Left forelimb (tissue), 1 donor: ENCODE measurements at places on chromosomes 12 and 14.

DNA sequence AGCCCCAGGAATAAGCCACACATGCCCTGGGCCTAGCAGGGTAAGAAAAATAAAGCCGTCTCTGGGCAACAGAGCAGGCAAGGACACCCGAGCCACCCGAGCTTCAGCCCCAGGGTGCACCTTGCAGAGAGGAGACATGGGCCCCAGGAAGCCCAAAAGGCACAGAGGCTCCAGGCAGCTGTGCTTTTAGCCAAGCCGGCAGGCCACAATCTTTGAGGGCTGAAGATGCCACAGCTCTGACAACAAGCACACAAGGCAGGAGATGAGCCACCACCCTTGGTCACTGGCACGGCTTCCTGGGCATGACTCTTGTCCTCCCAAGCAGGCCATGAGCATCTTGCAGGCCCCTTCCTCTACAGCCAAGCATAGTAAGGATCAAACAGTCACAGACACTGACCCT, 86.3 kb downstream of the ITPK1 start:
- DNase-seq, result no peak

DNA sequence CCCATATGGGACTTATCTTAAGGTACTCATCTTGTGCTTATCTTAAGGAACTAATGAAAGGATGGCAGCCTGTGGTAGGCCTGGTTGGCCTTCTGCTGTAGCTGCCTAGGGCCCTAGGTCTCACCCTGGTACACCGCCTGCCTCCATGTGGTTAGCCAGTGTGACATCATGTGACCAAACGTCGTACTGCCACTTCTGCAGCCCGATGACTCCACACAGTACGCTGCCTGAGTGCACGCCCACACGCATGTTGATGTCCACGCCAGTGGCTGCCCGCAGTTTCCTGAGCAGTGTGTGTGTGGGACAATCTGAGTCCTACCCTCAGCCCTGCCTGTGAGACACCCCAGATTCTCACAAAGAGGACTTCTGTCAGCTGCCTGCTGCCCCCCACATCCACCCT, 5.1 kb downstream of the ADCY4 start:
- DNase-seq, result no peak

GRCh38 chr12:121345151-121345815, 6.9 kb downstream of the ANAPC5 start:
- no peak for DNase-seq

DNA sequence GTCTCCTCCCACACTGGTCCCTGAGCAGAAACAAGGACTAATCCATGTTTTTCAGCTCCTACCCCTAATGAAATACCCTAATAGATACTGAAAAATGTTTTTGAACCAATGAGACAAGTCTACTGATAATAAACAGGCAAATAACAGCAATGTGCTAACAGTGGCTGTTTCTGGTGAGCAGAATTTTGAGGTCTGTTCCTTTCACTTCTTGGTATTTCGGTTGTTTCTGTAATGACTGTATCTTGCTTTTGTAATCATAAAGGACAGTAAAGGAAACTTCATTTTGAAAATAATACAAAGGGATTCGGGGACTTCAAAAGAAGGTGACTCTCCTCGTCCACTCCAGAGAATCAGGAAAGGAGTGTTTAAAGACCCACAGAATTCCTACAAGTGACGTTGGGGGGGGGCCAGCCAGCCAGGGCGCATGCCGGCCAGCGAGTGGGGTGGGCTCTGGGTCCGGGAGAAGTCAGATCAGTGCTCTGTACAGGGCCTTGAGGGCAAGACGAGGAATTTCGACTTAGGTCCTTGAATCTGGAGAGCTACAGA, 1.1 kb upstream of the CD9 start:
- DNase-seq, result no peak

DNA sequence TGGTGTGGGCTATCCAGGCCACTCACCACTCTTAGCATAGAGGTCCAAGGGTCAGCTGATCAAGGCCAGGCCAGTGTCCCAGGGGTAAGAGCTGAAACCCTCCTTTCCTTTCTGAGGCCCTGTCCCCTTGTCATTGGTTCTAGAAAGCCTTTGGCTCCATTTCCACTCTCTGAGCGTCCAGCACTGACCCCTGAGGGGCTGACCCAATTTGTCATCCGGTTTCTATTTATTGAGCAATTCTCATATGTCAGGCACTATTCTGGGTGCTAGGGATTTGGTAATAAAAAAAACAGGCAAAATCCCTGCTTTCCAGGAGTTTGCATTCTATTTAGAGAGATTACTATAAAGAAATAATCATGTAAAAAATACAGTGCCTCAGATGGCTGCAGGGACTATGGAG, 3.4 kb downstream of the KRT77 start:
- DNase-seq, result no peak

GRCh38 chr12:10088955-10089900, 9.6 kb downstream of the CLEC1A start:
- DNase-seq, result no peak

DNA sequence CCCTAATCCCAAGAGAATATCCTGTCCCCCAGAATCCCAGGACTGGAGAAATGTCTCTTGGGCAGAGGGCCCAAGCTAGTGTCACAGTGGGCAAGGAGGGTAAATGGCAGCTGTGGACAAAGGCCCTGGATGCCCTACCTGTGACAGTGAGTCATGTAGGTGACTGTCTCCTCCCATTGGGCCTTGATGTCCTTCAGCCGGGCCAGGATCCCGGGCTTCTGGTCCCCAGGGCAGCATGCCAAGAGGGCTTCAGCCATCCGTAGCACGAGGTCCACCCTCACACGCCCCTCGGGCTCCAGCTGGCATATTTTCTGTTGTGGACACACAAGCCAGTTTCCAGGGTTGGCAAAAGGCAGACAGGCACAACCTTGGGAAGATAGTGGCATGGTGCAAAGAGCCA, 48.8 kb downstream of the SYNE3 start:
- DNase-seq, result no peak

- no peak for DNase-seq
Observed at GRCh38 chr12:122265886-122266229, 436 bp downstream of the VPS33A start.

GRCh38 chr12:76033081-76034011, 1.8 kb upstream of the PHLDA1 start:
- DNase-seq, result no peak

DNA sequence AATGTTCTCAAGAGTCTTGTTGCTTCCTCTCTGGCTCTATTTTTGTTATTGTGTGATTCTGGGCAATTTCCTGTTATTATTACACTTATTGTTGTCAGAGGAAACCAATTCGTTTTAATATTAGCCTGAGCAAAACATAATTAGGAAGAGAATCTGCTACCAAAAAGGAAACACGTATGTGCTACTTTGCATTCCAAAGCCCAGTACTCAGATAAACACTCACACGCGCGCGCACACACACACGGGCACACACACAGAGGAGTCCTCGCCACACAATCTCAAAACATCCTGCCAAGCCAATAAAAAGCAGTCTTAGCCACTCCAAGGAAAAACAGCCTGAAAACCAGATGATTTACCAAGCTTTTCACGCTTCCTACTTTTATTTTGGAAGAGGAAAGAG, 400.7 kb downstream of the NUAK1 start:
- no peak for DNase-seq

DNA sequence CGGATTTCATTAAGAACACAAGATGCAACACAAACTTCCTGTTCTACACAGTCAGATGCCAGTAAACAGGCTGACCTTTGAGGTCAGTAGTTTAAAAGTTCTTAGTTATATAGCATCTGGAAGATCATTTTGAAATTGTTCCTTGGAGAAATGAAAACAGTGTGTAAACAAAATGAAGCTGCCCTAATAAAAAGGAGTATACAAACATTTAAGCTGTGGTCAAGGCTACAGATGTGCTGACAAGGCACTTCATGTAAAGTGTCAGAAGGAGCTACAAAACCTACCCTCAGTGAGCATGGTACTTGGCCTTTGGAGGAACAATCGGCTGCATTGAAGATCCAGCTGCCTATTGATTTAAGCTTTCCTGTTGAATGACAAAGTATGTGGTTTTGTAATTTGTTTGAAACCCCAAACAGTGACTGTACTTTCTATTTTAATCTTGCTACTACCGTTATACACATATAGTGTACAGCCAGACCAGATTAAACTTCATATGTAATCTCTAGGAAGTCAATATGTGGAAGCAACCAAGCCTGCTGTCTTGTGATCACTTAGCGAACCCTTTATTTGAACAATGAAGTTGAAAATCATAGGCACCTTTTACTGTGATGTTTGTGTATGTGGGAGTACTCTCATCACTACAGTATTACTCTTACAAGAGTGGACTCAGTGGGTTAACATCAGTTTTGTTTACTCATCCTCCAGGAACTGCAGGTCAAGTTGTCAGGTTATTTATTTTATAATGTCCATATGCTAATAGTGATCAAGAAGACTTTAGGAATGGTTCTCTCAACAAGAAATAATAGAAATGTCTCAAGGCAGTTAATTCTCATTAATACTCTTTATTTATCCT, 13.5 kb downstream of the PTGER2 start:
- no peak for DNase-seq

GRCh38 chr14:105926373-105927095, 400.2 kb downstream of the TMEM121 start:
- DNase-seq, result peak; percentile 47

DNA sequence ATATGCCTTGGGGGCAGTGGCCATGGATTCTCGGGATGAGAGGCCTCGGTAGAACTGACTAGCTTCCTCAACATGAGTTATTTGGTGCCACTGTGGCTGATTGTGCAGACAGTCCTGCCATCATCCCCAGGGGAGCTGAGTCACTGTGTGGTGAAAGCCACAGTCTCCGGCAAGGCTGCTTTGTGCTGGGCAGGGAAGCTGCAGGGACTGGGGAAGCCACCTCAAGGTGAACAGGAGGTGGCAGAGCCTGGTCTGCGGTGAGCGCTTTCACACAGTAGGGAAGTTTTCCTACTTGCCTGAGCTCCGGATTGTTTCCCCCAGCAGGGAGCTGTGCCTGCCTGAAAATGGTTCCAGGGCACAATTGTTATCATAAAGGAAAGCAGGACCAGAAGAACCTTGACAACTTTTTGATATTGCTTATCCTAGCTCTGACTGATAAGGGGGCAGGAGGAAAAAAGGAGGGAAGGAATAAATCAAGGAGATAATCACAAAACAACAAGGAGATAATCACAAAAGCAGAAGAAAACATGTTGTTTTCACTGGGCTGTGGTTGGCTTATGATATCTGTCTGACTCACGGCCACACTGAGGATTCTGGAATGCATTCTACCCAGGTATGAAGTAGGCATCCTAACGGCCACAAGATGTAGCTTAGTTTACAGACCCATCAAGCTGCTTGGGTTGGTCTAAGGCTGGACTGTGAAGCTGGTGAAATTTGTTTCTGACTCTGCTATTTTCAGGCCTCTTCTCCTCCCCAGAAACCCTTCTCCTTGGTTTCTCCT, 32.2 kb upstream of the GNG2 start:
- DNase-seq, result no peak

DNA sequence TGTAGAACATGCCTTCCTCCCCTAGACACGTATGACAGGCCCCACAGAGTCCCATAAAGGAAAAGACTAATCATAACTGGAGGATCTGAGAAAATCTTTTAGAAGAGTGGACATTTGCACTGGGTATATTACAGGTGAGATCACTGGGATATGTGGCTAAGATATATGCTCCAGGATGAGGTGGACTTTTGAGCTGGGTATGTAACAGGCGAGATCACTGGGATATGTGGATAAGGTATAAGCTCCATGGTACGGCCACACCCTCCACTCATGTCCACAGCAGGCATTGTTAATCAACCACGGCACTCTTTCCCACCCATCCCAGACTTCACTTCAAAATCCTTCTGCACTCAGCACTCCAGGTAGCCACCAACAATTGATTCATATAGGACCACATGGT, 34.1 kb downstream of the CLMN start:
- DNase-seq, result no peak

DNA sequence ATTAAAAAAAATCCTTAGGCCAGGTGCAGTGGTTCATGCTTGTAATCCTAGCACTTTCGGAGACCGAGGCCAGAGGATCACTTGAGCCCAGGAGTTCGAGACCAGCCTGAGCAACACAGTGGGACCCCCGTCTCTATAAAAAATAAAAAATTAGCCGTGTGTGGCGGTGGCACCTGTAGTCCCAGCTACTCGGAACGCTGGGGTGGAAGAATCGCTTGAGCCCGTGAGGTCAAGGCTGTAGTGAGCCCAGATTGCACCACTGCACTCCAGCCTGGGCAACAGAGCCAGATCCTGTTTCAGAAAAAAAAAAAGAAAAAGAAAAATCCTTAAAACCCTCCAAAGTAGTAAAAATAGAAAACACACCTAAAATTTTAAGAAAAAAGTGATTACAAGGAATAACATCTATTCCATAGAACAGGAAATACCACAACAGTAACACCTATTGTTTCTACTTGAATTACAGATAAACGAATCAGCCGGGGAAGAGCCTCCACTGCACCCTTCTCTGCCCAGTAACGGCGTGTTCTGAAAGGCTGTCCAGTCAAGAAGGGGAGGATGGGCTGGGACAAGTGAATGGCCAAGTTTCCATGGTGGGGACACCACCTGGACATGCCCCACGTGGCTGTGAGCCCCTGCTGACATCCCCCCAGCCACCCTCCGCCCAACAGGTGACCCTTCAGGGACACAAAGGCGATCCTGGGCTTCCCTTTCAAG, 17.8 kb downstream of the POLE start:
- DNase-seq, result no peak

DNA sequence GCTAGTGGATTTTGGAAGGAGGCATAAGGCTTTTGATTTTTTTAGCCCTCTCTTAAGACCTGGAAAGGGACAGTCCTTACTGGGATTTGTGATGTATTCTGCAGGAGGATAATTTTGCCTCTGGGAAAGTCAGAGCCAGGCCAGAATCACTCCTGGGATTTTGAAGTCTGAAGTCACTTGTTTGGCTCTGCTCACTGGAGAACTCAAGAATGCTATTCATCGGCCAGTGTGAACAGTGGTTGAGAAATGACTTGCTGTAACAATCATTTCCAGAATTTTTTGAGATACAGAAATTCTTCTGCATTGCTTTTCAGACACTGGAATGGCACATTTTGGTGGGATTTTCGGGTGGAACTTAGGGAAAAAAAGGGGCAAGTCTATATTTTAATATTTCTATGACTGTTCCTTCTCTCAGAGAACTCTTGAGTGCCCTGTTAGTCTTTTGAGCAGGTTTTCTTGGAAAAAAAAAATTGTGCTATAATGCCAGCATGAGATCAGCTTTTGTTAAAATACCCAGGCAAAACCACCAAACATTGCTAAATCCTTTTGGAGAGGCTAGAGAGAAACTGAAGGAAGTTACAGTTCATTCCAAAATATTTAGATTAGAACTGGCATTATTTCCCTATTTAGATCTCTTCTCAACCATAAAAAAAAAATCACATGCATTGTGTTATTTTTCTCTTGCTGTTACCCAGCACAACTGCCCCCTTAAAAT, 26.1 kb upstream of the BHLHE41 start:
- no peak for DNase-seq

DNA sequence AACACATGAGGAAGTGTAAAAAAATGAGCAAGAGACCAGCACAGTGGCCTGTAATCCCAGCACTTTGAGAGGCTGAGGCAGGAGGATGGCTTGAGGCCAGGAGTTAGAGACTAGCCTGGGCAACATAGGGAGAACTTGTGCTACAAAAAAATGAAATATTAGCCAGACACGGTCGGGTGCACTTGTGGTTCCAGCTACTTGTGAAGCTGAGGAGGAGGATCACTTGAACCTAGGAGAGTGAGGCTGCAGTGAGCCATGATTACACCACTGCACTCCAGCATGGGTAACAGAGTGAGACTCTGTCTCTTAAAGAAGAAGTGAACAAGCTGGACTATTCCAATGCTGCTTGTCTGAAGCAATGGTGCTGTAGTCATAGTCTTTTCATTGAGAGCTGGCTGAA, 36.3 kb upstream of the MAP3K9 start:
- DNase-seq, result no peak

- DNase-seq, result no peak
Observed at GRCh38 chr12:48261773-48262172, 58.7 kb upstream of the OR10AD1 start.
